CD4-positive, alpha-beta T cell treated with Interleukin-6 for 4 hours (primary cell): ENCODE measurements at places on chromosomes 5 and 9.

DNA sequence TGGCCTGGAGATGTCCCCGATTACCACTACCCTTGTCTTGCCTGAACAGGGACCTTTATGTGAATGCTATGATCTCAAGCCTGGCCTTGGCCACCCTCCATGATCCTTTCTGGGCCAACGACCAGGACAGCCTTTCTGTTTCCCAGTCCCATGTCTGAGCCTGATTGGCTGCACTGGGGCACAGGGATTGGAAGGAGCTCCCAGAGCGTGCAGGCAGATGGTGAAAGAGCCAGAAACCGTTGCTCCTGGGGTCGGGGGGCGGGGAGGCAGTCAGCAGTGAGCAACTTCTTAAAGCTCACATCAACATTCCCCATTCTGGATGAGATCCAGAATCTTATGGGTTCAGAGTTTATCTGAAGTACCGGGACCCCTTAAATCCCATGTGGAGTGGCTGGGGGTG lies 84.4 kb downstream of the INSYN2B start:
- no peak for DNase-seq

GRCh38 chr5:37836235-37836591 lies 3.6 kb downstream of the GDNF start:
- no peak for DNase-seq

- DNase-seq = no peak
Measured at GRCh38 chr5:78547183-78547582, 101.4 kb downstream of the LHFPL2 start.

DNA sequence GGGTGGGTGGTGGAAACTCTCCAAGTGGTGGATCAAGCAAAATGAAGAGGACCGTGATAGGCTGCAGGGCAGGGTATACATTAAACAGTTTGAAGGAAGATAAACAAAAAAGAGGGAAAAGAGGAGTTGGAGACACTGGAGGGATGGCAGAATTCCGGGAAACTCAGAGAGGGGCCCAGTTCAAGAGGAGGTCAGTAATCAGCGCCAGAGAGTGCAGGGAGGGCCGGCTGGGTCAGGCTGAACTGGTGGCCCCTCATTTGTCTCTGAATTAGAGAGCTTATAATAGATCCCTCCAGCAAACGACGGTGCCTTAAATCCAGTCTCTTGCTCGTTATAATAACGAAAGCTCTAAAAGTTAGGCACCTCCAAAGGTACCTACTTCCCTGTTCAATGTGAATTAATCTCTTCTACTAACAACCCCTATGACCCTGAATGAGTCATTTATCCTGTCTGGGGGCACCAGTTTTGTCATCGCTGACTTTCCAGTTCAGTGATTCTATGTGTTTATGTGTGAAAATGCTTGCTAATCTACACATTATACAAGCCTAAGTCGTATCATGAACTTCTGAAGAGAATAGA lies 2.4 kb upstream of the ZSWIM6 start:
- peak; percentile 27 for DNase-seq

GRCh38 chr9:6646293-6646636 lies 736 bp upstream of the GLDC start:
- peak; percentile 7 for DNase-seq

- no peak for DNase-seq
Measured at GRCh38 chr5:27472000-27472763, 433.8 kb upstream of the CDH9 start.

GRCh38 chr5:65811885-65812284 lies 89.9 kb downstream of the NLN start:
- DNase-seq = no peak

DNA sequence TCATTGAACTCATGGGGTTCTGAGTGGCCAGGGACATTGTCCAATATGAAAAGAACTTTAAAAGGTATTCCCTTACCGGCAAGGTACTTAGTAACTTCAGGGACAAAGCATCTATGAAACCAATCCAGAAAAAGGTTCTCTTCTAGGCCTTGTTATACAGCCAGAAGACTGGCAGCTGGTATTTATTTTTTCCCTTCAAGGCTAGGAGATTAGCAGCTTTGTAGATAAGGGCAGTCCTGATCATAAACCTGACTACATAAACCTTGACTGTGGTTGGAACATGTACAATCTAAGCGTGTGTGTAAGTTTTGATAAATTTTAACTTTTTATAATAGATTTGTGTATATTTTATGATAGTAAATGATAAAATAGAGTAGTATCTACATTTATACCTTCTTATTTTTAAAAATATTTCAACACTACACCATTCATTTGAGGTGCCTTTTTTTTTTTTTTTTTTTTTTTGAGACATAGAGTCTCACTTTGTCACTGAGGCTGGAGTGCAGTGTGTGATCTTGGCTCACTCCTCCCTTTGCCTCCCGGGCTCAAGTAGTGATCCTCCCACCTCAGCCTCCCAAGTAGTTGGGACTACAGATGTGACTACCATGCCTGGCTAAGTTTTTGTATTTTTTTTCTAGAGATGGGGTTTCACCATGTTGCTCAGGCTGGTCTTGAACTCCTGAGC lies 24.5 kb downstream of the RANBP17 start:
- no peak for DNase-seq

DNA sequence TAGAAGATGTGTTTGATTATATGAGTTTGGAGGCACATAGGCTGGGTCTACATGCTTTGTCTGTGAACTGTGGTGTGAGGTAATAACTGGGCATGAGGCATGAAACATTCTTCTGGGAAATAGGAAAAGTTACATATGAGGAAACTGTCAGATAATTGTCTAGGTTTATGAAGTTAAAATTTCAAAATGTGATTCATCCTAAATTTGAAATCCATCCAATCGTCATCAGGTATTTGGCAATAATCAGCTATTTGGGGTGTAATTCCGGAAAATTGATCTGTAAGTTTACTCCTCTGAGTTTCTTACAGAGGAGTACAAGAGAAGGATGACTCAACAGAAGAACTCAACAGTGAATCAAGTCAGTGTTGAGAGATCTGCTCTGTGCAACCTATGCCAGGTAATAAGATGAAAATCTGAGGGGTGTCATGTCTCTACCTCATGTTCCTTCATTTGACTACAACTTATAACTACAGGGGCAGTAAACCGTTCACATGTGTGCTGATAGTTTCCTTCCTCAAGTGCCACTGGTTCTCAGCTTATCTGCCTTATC lies 1171.6 kb upstream of the CDH18 start:
- no peak for DNase-seq

DNA sequence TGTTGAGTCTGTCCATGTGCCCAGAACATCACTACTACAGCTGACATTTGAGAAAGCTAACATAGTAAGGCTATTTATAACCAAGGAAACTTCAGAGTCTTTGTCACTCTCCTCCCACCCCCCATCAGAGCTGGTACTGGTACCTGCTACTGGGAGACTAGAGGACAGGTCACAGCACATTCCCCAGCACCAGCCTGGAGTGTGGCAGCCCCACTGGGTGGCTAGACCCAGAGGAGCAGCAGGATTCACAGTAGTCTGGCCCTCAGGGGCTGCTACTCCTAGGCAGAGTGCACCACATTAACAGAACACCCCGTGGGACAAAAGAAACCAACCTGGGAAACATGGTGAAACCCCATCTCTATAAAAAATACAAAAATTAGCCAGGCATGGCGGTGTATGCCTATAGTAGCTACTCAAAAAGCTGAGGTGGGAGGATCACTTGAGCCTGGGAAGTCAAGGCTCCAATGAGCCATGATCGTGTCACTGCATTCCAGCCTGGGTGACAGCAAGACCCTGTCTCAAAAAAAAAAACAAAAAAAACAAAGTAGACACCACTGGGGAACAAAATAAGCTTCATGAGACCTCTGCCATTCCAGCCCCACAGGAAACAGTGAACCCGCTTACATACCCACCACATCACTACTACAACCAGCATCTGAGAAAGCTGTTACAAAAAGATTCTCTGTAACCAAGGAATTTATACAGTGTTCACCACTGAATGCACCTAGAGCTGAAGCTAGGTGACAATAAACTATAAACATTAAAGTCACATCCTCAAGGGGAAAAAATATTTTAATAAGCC lies 26.3 kb upstream of the PTGER4 start:
- peak; percentile 35 for DNase-seq

- no peak for DNase-seq
Measured at GRCh38 chr5:107129051-107129450, 541.7 kb downstream of the EFNA5 start.

- DNase-seq = no peak
Measured at GRCh38 chr9:4126996-4127395, 172.9 kb downstream of the GLIS3 start.

GRCh38 chr9:18806232-18807080 lies 226.6 kb downstream of the SAXO1 start:
- no peak for DNase-seq

DNA sequence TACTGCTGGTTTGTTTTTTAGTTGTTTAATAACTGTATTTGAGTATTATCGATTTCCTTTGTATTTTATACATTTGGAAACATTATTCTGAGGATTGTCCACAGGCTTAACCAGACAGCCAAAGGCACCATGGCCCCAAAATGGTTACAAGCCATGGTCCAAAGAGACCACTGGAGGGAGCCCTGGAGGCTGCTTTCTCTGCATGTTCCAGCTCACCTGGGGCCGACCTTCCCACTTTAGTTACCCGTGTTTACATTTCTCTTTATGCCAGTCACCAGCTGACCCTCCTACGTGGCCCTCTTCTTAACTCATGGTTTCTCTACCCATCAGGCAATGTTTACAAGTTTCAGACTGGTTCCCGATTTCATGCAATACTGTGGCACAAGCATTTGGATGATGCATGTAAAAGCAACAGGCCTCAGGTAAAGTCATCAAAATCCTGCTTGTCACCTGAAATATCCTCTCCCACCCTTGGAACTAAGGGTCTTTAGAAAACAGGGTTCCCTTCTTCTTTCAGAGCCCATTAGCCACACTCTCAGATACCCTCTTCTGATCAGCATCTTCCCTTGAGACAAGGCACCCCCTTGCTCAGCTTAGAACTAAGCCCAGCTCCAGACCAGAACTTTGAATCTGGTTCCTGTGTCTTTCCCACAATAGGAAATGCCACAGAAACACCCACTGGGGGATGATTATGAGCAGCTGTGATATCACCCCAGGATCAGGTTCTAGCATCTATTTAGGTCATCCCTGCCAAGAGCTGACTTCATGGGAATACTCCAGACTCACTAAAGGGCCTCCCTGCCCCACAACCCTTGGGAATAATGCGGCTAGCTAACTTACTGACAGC lies 49.9 kb upstream of the GARNL3 start:
- peak; percentile 74 for DNase-seq

GRCh38 chr5:9533562-9534364 lies 12.1 kb downstream of the SEMA5A start:
- DNase-seq = no peak

DNA sequence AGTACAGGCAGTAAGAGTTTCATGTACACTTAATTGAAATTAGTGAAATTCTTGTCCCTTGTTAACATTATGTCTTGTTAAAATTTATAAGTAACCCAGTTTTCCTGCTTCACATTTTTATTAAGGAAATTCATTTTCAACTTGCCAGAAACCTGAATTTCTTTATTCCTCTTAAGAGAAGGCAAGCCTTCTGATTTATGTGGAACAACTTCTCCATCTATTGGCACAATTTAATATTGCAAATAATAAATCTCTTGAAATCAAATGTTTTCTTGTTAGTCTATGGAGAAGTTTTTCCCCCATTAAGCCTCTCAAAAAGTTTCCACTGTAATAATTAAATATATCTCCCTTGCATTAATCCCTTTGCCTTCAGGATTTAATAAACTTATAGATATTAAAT lies 33.8 kb upstream of the ACO1 start:
- no peak for DNase-seq

GRCh38 chr5:159262472-159262858 lies 625 bp upstream of the UBLCP1 start:
- DNase-seq = peak; percentile 5

DNA sequence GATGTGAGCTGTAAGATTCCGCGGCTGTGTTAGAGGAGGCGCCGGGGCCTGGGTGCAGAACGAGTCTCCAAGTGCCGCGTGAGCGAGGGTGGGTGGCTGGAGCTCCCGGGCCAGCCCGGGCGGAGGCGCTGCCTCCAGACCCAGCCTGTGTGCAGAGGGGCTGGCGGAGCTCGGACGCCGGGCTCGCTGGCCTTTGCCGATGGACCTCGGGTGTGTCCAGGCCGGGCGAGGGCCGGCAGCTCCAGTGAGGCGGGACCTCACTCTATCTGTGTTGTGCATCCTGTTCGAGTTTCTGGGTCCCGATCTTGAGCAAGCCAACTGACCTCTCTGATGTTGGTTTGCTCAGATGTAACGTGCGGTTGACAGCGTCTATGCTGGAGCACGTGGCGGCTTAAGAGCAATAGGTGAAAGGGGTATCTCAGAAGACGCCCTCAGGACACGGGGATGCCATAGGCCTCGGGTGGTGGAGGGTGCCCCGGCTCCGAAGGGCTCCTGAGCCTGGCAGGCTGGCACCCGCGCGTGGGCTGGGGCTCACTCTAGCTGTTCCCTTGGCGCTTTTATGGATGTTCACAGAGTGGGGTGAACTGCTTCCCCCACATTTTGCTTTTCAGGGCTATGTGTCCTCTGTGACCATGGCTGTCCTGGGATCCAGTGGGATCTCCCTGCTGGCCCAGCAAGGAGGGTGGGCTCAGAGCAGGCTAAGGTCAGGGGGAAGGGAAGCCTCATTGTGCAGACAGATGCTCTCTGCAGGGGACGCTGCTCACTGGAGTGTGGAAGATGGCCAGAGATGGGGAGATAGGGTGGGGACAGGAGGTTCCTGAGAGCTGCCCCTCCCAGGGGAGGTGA lies 69.8 kb downstream of the MRPL36 start:
- no peak for DNase-seq

GRCh38 chr9:95491543-95492320 lies 25.0 kb downstream of the PTCH1 start:
- peak; percentile 9 for DNase-seq

- DNase-seq = no peak
Measured at GRCh38 chr9:27212191-27212590, 84.8 kb downstream of the EQTN start.

GRCh38 chr5:53173083-53173482 lies 63.5 kb upstream of the MOCS2 start:
- no peak for DNase-seq

DNA sequence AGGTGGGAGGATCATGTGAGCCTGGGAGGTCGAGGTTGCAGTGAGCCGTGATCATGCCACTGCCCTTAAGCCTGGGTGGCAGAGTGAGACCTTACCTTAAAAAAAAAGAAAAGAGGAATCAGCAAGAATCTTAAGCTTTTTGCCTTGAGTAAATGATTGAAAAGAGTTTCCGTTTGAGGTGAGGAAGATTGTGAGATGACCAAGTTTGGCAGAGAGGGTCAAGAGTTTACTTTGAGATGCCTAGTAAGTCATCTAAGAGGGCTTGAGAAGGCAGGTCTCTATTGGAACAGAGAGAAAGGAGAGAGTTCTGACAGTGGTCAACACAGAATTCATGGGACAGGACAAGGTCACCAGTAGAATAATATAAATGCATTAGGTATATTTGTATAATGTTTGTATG lies 572.1 kb downstream of the TLE4 start:
- DNase-seq = no peak
